ENCODE measurements at places on chromosomes 5 and 9.

DNA sequence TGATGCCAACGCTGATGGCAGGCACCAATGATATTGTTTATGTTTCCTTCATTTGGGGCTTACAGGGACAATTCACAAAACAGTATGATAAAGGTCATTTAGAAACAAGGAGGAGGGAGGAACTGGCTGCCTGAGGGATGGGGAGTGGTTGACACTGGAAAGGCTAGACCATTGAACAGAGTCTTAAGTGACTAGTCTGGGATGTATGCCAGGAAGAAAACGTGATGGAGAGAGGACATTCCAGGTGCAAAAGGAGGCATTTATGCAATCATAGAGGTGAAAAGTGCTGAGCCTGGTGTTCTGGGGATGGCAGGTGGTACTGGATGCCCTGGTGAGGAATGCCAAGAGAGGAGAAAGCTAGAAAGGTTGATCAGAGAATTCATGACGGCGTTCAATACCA, 153.4 kb downstream of the ZNF462 start:
- DNase-seq, result no peak

GRCh38 chr5:1542781-1543180, 19.0 kb upstream of the LPCAT1 start:
- DNase-seq, result no peak

DNA sequence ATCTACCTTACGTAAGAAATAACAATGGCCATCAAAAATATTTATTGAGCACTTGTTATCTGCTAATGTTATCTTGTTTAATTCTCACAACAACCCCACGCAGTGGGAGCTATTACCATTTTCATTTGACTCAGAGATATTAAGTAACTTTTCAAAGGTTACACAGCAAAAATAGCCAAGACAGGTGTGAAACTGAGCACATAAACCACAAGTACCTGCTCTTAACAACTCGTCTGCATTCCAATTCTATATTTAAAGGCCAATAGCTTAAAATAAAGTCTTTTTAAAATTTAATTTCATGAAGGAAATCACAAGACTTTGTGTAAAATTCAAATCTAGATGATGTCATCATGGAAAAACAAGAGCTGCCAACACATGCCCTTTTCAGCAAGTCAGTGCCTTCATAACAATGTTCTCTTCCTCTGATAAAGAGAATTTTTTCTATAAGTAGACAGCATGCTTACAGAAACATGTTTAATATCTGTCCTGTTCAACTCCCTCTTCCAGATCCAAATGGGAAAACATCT, 111.6 kb downstream of the MED10 start:
- DNase-seq, result no peak

DNA sequence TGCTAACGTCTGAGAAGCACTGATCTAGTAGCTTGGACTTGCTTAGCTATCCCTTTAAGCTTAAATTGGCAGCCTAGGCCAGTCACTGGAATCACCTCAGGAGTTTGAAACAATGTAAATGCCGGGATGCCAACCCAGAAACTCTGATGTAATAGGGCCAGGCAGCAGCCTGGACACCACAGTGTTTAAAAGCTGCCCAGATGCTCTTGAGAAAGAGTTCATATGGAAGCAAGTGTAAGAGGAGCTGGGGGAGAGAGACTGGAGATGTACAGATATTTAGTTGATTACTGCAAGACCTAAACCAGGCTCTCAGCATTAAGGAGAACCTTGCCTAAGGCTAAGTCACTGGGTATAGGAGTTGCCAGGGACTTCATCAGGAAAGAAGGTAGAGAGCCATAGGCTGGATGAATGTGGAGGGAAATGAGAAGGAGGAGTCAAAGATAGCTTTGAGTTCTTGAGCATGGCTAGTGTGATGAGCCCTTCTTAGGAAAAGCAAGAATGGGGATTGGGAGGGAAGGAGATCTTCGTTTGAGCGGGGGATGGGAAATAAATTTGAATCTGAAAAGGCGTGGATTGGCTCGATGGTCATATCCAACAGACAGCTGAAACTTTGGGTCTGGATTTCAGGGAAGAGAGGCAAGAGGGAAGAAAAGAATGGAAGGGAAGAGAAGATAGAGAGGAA, 392.9 kb upstream of the WWC1 start:
- DNase-seq, result no peak

- no peak for DNase-seq
Observed at GRCh38 chr5:99176186-99176585, 247.4 kb upstream of the CHD1 start.

- DNase-seq, result peak; percentile 61
Observed at GRCh38 chr9:114653556-114654159, 3.9 kb downstream of the TEX53 start.

GRCh38 chr5:82422001-82422740, 144.0 kb upstream of the RPS23 start:
- no peak for DNase-seq

GRCh38 chr5:33736510-33736909, 155.3 kb downstream of the ADAMTS12 start:
- no peak for DNase-seq

- DNase-seq, result no peak
Observed at GRCh38 chr9:74122216-74122615, 374.9 kb upstream of the RORB start.

- DNase-seq, result no peak
Observed at GRCh38 chr9:37395229-37395628, 27.3 kb upstream of the GRHPR start.

DNA sequence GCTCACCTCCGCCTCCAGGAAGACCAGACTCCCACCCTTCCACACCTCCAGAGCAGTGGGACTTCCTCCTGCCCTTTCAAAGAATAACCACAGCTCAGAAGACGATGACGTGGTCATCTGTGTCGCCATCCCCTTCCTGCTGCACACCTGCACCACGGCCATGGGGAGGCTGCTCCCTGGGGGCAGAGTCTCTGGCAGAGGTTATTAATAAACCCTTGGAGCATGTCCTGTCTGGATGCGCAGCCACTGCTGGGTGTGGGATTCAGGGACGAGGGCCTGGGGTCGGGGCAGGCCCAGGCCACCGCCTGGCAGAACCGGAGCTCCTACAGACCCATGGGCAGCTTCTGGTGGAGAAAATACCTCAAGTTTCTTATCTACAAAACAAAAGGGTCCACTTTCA, 5.0 kb downstream of the PAEP start:
- no peak for DNase-seq

GRCh38 chr5:9139344-9139743, 406.5 kb downstream of the SEMA5A start:
- DNase-seq, result no peak

DNA sequence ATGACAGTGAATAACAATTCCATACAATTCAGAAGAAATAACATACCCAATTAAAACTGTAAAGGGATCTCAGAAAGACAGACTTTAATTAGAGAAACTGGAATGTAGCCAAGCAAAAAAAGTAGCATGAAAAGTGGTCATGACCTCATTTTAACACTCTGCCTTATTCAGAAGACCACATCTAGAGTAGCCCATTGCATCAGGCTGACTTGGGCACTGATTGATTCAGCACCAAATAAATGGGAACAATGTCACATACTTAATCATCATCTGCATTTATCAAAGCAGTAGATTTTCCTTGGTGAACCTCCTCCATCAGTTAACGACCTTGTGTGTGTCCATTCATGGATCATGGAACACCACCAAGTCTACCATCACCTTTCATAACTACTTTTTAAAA, 992.1 kb downstream of the NR2F1-AS1 start:
- no peak for DNase-seq

GRCh38 chr9:75033791-75034473, 5.8 kb upstream of the CARNMT1 start:
- DNase-seq, result no peak
